Vein endothelial cell (primary cell): ENCODE measurements at places on chromosomes 12 and 14. TPM values are rescaled to one million over a fixed set of nuclear protein-coding genes. Genes with fewer than 3 reads are reported as not detected.

Gene OVCH1
- not detected in 2 replicates for total RNA-seq

Gene LUM
- 1.2 and 1.3 TPM in 2 replicates for total RNA-seq

Gene LMNTD1
- total RNA-seq, result 0.29 TPM in 1 of 2 replicates, not detected in the other

Gene TPPP2
- total RNA-seq, result not detected in 2 replicates

Gene KRT3
- not detected in 2 replicates for total RNA-seq

Gene MIPOL1
- total RNA-seq, result 19.6 and 21.6 TPM in 2 replicates

Gene TAS2R50
- total RNA-seq, result 4.5 and 4.6 TPM in 2 replicates

Gene PPFIBP1
- 203 and 250 TPM in 2 replicates for total RNA-seq

Gene DGLUCY
- 91.6 and 104 TPM in 2 replicates for total RNA-seq

Gene NEDD8
- 128 and 131 TPM in 2 replicates for total RNA-seq
